ENCODE measurements at places on chromosomes 1 and 21. TPM values are rescaled to one million over a fixed set of nuclear protein-coding genes. Genes with fewer than 3 reads are reported as not detected.

Gene DIO1
- total RNA-seq, result not detected

Gene CNKSR1
- not detected for total RNA-seq

Gene COL9A2
- total RNA-seq, result 0.64 TPM

Gene KLF17
- total RNA-seq, result not detected

Gene GBP7
- not detected for total RNA-seq

Gene LRRC38
- not detected for total RNA-seq

Data from endothelial cell of umbilical vein (primary cell).